Activated CD4-positive, alpha-beta T cell treated with anti-CD3 and anti-CD28 coated beads, Interleukin-2, Interleukin-4, amounts not matched to agents 100 ng/mL and 50 ng/mL, durations not matched to agents 16 hours and 8 hours (primary cell): ENCODE measurements at places on chromosomes 3 and 15.

DNA sequence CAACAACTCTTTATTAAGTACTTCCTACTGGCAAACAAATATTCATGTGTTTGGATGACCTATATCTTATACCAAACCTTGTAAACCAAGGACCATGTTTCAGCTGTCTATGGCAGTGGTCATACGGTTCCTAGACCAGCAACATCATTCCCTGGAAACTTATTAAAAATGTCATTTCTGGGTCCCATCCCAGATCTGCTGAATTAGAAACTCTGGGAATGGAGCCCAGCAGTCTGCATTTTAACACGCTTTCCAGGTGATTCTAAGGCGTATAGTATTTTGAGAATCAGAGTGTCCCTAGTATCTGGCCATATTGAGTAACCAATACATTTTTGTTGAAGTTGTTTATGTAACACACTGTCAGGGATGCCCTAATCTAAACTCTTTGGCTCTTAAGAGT, 363.4 kb upstream of the LRRC3B start:
- DNase-seq: no peak

GRCh38 chr15:67607959-67608637, 65.6 kb downstream of the MAP2K5 start:
- no peak for DNase-seq

DNA sequence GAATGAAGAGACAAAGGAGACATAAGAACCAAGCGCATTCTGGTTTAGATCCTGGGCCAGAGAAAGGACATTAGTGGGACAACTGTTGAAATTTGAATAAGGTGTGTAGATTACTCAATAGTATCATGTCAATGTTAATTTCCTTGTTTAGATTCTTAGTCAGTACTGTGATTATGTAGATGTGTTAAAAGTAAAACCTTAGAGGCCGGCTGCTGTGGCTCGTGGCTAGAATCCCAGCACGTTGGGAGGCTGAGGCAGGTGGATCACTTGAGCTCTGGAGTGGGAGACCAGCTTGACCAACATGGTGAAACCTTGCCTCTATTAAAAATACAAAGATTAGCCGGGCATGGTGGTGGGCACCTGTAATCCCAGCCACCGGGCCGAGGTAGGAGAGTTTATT, 26.7 kb downstream of the CYP8B1 start:
- DNase-seq: no peak

DNA sequence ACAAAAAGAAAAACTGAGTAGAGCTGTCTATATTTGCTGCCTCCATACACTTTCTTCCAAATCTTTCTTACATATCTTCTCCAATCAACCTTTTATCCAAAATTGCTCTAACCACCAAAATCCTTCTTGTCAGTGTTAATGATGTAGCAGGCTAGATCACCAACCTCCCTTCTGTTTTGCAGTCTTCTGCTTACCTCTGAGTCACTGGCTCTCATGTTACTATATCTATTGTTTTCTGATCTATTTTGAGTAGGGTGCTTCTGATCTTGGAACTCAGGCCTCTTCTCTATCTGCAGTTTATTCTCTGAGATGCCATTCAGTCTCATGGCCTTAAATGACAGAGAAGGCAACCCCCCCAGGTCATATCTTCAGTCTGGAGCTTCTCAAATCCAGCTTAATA, 26.3 kb upstream of the AADAC start:
- DNase-seq: no peak

GRCh38 chr3:162332344-162332743, 835.7 kb downstream of the OTOL1 start:
- DNase-seq: no peak

DNA sequence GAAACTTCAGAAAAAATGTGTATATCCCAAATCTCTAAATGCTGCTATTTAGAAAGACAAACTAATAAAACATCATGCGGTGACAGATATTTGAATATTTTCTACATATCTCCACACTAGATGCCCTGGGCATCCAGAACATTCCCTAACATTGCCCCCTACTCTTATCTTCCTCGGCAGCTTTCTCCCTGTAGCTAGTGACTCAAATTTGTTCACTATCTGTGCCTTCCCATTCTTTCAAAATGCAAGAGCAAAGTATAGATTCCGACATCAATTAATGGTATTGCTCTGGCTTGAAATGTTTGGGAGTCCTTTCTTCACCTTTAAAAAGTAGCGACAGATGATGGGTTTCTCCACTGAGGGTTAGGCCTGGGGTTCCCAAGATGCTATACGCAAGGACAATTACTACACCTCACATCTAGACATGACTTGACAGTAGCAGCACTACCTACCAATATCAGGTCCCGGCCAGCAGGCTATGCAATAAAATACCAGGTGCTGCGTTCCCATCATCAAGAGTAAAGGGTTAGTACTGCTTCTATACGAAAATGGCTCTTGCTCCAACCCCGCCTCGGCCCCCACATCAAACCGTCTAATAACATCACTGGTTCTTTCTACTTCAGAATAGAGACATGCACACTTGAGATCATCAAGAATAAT, 631 bp downstream of the UBR1 start:
- peak; percentile 28 for DNase-seq

DNA sequence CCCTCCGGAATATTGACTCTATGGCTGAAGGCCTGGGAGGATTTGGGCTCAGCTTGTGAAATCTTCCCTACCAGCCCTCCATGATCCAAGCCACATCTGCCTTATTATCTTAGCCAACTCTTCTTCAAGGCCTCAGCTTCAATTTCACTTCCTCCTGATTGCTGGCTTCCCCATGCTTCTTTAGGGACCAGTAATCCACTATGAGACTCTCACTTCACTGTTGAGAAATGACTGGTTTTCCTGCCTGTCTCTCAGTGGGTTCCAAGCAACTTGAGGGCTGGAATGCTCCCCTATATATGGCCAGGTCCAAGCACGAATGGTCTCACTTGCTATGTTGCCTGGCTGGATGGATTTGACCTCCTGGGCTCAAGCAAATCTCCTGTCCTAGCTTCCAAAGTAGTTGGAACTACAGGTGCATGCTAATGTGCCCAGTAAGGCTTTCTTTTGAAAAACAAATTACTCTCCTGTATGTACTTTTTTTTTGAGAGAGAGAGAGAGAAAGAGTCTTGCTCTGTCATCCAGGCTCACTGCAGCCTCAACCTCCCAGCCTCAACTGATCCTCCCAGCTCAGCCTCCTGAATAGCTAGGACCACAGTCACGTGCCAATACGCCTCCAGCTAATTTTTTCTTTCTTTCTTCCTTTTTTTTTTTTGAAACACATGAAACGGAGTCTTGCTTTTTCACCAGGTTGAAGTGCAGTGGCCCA, 7.9 kb upstream of the PIK3CB start:
- no peak for DNase-seq

DNA sequence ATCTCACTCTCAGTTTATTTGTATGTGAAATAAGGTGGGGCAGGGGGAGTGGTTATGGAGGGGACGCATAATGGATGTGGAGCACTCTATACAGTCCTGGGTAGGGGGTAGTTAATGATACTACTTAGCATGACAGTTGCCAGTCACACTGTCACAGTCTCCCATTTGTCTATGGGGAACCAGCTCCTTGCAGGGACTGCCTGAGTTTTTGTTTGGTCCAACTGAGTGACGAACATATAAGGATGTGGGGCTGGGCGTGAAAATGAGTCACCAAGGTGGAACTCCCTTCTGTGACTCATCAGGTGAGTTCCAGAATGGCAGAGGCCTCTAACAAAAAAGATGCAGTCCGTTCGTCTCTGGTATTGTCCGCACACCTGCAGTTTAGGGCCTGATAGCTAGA, 235.3 kb upstream of the ST8SIA2 start:
- peak; percentile 47 for DNase-seq

DNA sequence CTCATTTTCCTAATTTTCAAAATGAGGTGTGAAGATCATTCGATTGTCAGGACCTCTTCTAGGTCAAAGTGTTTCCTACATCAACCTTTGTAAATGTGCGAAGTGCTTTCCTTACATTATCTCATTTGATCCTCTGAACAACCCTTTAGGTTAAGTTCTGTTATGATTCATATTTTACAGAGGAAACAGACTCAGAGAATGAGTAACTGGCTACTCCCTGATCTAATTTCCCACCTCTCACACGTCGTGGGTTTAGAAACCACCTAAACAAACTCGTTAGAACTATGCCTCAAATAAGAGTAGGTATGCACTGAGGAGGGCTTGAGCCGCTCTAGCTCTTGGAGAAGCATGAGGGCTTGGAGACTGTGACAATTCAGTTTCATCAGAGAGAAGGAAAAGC, 148.6 kb downstream of the CD47 start:
- peak; percentile 76 for DNase-seq

DNA sequence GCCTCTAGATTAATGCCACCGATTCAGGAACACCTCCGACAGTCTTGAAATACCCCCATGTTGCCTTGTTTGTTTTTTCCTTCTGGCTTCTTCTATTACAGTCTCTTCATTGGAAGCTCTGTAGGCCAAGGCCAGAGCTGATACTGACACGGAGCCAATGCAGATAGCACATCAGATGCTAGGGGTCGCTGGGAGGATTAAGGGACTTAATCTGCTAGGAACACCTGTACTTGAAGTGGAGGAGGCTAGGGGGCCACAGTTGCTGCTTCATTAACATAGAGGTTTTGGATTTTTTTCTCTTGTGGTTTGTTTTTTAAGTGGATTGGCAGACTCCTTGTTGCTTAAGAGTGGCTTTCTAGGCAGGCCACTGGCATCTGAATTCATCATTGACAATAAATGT, 49.6 kb downstream of the PARP14 start:
- DNase-seq: no peak

- no peak for DNase-seq
Measured at GRCh38 chr3:171976526-171976925, 62.9 kb upstream of the FNDC3B start.

DNA sequence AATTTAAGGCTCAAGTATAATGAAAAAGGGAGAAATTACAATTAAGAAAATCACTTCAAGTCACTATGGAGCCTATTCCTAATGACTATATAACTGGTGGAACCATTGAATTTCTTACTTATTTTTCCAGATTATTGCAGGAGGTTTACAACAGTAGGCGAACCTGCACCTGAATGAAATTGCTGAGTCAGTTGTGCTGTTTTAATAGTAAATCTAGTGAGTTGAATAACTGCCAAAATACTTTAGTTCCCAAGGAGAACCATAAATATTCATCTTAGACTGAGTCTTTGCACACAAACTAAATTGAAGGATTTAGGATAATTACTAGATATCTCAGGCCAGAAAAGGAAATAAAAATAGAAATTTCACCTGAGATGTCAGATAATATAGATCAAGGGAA, 1052.8 kb downstream of the NAALADL2 start:
- DNase-seq: no peak

DNA sequence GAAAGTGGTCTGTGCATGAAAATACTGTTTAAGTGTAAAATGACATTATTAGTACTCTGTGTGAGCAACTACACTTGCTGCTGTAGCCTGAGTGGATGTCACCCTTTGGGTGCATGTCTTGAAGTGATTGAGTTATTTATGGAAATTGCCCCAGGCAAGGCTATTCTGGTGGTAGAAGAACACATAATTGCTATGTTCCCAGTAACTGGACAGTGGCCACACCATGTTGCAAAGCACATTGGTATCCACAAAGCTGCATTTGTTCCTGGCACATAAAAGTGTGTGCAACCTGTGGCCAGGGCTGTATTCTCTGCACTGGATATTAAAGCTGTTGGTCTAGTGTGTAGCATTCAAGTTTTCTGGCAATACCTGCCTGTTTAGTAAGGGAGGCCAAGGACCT, 23.8 kb downstream of the MTMR14 start:
- DNase-seq: no peak

DNA sequence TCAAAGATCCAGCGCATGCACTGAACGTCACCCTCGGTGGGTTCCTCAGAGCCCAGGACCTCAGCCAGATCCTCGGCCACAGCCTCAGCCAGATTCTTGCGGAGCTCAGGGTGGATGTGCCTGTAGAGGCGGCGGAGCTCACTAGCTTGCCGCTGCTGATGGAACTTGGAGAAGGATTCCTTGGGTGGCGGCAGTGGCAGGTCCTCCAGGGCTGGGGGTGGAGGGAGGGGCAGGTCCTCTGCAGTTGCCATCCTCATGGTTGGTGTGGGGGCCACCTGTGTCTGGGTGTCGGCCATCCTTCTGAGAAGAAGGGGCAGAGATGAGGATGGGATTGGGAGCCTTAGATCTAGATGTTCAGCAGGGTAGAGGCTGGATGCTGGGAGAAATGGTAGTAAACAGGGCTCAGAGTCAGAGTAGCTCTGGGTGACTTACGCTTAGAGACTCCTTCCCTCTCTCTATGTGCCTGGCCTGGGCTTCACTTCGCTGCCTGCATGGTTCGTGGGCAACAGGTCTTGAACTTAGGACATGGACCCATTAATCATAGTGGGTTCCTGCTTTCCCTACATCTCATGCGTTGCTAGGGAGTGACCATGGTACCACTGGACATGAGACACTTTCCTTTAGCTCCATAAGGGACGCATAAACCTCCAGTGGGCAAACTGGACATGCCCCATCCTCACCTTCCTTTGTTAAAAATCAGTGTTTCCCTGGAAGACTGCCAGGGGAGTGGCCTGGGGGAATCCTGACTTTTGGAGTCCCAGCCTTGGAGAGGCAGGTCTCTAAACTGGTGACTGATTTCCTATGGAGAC, 3.0 kb downstream of the XIRP1 start:
- DNase-seq: no peak

GRCh38 chr3:187979564-187979963, 174.4 kb upstream of the LPP start:
- no peak for DNase-seq

DNA sequence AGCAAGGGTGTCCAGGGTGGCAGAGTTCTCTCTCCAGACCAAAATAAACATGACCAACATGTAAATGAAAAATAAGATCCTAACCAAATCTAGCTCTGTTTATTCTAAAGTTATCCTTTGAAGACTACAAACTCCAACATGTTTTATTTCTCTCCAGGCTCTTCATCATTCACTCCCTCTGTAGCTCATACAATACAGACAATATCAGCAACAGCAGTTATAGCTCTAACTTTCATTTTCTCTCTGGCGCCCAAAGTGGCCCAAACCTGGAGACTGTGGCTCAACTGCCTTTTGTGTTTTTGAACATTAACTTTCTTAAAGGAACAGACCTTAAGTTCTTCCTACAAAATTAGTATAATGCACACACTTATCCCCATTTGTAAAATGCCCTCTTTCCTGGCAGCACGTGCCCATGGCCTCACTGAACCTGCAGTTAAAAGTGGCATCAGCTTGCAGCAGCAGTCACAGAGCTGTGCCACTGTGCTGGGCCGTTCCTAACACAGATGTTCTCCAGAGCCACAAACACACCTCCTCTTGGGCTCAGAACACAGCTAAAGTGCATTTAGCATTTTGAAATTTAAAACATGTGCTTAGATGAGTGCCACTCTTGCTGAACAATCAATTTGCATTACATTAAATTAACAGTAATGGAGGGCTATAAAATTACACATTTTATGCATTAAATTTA, 91.9 kb downstream of the RORA start:
- no peak for DNase-seq

- no peak for DNase-seq
Measured at GRCh38 chr3:122937745-122938144, 89.8 kb downstream of the SEMA5B start.

GRCh38 chr15:78314181-78314581, 14.8 kb upstream of the SKIC8 start:
- no peak for DNase-seq

- DNase-seq: no peak
Measured at GRCh38 chr3:149266736-149267135, 45.1 kb upstream of the CP start.

DNA sequence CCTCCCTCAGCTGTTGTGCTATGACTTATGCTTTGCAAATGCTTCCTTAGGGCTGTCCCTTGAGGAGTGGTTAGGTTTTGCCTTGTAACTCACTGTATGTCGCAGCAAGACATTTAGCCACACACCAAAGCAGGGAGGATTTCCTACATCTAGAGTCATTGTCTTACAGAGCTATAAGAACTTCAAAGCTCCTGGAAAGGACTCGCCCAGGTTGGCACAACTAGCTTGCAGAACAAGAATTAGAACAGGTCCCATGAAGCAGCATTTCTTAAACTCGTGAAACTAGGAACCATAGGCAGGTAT, 19.4 kb upstream of the ACAP2 start:
- no peak for DNase-seq
